Ureter (tissue), 1 donor: ENCODE measurements at places on chromosomes 6 and 20. TPM values are rescaled to one million over a fixed set of nuclear protein-coding genes. Genes with fewer than 3 reads are reported as not detected.

GGTLC1 gene
- not detected for total RNA-seq

TOX2 gene
- 3.9 TPM for total RNA-seq

- no peak for DNase-seq
These were observed 837.3 kb upstream of the SLC35B3 start for GRCh38 chr6:9272671-9273070.

GRCh38 chr20:358891-359555 lies 12.1 kb downstream of the NRSN2 start:
- DNase-seq: no peak

DNA sequence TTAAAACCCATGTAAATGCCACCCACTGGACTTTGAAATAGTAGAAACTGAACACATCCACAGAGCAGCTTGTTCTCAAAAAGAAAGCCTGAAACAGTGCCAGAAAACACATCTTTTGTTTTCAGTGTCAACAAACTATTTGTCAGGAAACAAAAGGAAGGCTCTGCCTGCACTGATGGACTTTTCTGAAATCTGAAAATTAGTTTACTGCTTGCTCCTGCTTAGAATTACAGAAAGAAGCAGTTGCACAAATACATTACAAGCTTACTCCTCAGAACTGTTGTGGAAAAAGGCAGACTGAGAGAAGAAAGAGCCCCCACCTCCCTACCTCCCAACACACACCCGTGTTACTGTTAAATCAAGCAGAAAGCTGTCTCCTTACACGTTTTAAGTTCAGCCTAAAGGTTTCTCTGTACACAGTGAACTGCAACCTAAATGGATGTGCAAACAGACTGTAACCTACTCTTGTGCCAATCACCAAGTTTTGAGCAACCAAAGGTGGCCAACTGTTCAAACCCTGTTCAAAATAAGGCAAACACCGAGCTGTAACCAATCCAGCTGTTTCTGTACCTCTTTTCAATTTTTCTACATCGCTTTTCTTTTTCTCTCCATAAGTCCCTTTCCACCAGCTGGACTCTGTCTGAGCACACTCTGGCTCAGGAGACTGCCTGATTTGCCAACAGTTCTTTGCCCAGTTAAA lies 43.7 kb downstream of the FRK start:
- DNase-seq: no peak
